ENCODE measurements at places on chromosomes 2 and 18.

DNA sequence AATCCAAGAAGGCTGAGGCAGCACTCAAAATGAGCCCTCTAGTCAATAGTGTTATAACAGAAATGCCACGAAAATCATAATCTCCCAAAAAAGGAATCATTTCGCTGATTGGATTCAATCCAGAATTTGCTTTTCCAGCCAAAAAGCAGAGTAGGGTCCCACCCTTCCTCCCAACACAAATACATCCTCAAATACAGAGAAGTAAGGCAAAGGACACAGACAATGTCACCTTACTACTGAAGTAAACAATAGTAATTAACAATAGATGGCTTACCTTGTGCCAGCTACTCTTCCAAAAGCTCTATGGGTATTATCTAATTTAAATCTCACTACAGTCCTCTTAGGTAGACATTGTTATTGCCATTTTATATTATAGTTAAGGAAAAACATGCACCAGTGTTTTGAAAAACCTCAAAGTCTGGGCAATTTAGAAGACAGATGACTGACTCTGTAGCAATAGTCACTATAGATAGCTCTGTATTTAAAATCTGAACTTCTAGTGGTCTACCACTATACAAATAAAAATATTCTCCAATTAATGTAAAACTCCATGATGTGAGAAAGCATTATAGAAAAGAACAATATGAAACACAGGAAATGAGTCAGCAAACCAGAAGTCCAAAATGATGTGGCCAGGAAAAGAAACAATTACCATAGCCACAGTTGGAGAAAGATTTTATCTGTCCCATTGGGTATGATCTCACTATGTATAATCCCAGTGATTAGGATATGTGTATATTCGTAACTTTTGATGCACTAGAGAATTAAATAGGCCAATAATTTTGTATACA, 305.0 kb upstream of the ERBB4 start:
- peak; percentile 37 for DNase-seq

DNA sequence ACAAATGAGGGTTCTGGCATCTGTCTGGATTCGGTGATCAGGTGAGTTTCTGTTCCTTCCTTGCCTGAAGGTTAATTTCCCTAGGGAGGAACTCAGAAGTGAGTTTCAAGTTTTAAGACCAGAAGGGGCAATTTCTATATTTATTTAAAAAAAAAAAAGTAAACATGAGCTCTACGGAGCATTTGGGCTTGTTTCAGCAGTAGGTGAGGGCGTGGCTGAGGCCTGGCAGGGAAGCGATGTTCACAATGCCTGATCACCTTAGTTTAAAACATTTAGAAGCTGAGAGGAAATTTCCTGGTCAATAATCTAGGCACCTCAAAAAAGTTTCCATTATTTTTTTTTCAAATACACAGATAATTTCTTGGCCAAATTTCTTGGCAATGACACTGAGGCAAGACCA, 629.1 kb downstream of the DPP10 start:
- no peak for DNase-seq

- no peak for DNase-seq
These were observed 93.6 kb downstream of the SCN9A start for GRCh38 chr2:166282154-166282553.

GRCh38 chr2:135182190-135182589, 130.1 kb downstream of the RAB3GAP1 start:
- DNase-seq: no peak

DNA sequence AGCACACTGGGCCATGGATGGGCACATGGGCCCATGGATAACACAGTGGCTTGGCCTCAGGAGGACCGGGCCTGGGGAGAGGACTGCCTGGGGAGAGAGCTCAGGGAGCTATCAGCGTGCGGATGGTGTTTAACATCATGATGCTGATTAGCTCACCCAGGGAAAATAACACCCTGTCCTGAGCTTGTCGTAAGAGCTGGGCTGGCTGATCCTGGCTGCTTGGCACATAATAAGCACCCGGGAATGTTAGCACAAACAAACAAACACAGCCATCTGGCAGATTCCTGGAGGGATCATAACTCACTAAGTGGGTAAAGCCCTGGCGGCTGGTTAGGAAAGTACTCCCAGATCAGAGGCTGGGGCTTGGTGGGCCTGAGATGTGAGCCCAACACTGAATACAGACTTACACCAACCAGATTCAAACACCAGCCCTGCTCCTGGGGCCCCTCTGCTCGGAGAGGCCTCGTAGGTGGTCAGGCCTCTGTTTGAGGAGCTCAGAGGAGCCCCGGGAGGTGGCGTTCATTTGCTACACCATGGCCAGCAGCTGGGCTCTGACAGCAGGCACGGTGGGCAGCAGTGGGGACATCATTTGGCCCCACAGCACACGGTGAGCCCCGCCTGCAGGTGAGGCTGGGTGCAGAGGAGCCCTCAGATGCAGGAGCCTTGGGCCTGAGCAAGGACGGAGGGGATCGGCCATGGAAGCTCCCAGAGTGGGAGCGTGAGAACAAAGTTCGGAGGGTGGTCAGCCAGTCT, 193.4 kb upstream of the HDAC4 start:
- no peak for DNase-seq

DNA sequence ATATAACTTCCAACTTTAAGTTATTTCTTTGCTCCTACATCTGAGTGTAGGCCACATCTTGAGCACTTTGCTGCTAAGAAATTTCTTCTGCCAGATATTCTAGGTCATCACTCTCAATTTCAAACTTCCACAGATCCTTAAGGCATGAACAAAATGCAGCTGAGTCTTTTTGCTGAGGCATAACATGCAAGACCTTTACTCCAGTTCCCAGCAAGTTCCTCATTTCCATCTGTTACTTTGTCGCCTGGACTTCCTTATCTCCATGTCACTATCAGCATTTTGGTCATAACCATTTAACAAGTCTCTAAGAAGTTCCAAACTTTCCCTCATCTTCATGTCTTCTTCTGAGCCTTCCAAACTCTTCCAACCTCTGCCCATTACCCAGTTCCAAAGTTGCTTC, 1077.3 kb upstream of the TMEFF2 start:
- no peak for DNase-seq

DNA sequence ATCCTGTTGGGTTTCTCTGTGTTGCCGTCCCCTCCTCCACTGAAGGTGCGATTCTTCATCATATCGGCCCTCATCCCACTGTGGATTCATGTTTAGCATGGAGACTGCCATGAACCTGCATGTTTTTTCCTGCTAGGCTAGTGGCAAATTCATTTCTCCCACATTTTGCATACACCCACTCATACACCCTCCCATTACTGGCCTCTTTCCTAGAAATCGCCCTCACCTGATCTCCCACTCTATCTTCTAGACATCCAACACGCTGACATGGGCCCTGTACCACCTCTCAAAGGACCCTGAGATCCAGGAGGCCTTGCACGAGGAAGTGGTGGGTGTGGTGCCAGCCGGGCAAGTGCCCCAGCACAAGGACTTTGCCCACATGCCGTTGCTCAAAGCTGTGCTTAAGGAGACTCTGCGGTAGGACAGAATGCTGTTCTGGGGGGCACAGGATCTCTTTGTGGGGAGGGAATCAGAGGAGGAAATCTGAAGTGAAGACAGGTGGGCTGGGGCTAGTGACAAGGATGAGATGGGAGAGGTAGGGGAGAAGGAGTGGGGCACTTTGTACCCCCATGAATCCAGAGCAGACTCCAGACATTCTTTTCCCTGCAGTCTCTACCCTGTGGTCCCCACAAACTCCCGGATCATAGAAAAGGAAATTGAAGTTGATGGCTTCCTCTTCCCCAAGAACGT, 17.7 kb downstream of the PRKAG3 start:
- no peak for DNase-seq

DNA sequence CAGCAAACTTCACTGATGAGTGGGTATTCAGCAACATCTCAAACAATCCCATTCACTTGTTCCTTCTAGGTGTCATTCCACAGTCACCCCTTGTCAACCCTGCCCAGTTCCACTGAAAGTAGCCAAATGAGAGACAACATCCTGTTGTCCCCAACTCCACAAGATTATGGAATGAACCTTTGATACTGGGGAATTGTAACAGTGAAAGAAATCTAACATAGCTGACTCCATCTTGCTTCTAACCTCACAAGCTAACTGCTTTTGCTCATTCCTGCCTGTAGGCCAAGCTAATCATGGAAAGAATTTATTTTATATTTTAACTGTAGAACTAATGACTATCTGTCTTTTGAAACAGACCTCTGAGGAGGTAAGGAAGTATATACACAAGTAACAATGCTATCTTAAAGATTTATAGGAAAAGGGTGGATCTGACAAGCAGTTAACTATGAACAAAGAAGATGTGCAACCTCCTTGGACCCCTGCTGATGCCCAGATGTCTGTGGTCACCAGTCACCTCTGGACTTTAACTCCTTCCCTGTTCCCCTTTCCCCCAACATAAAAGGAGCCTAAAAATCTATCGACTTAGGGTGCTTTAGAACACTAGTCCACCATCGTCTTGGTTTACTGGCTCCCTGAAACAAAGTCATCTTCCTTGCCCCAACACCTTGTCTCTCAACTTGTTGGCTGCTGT, 6.9 kb upstream of the ANXA4 start:
- no peak for DNase-seq

DNA sequence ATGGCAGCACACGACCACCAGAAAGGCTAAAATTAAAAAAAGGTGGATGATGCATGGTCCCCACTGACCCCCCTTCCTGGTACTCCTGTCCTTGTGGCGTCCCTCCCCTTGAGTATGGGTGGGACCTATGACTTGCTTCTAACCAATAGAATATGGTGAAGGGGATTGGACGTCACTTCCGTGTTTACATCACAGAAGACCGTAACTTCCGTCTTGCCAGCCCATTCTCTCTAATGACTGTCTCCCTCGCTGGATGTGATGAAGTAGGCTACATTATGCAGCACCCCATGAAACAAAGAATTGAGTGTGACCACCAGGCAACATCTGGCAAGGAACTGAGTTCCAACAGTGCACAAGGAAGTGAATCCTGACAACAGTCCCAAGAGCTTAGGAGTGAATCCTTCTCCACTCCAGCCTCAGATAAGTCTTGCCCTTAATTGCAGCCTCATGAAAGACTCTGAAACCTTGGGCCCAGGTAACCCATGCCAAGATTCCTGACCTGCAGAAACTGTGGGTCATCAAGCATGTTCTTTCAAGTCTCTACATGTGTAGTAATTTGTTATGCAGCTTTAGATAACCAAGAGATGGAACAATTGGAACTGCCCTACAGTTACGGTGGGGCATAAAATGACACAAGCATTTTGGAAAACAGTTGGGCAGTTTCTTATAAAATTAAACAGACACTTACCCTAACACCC, 80.1 kb upstream of the NPAS2 start:
- DNase-seq: no peak

- DNase-seq: no peak
These were observed 175.7 kb downstream of the METTL4 start for GRCh38 chr18:2395427-2396161.

DNA sequence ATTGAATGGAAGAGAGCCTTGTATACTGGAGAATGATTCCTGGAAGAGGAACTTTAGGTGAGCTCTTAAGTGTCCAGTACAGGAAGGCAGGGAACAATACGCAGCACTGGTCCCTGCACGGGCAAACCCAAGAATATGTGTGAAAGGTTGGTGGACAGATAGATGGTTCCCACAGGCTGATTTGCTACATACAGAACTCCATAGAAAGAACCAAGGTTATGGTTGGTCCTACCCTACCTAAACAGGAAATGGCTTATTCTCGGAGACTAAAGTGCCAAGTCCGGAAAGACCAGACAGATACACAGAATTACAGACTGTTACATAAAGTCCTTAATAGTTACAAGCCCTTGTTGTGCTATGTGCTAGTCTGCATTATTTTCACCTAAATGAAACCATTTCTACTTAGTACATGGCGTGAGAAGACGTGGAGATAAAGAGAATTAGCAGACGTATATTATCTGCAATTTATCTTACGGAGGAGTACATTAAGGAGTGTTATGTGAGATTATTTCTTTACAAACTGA, 1.2 kb downstream of the REV1 start:
- no peak for DNase-seq

DNA sequence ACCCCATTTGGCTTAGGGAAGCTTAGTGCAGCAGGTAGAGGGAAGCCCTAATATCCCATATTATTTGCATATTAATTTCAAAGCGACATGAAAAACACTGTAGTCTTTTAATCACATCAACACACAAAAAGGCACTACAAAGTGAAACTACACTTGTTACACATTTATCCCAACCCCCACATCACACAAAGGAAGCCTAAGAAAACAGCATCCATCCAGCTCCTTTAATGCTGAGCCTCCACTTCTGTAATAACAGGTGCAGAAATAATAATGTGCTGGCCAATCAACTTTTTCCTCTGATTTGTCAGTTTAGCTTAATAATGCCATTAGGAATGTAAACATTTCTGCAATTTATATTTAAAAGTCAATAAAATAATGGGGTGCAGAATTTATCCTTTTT, 274.0 kb downstream of the TCF4 start:
- DNase-seq: no peak

DNA sequence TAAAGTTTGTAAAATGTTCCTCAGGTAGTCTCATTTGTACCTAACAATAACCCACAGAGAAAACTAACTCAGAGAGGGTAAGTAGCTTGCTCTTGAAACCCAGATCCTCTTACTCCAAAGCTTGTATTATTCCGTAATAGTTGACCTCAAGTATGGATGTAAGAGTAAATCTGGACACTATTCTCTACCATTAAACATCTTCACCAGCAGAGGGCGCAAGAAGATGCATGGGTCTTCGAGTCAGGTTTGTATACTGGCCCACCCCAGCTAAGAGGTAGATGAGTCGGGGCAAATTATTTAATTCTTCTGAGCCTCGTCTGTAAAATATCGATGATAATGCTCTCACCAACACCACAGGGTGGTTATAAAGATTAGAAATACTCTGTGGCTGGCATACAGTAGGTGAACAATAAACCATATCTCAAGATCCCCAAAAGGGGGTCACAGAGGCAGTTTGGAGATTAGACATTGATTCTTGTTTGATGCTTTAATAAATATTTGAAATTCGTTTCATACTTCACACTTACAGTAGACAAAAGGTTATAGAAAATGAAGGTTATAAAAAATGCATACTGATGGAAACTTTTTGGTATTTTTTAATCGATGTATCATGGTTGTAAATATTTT, 3.5 kb upstream of the CABLES1 start:
- DNase-seq: peak; percentile 20

- DNase-seq: no peak
These were observed 26.2 kb upstream of the KCNG2 start for GRCh38 chr18:79771446-79772107.

All from BJ (cell line).